ENCODE measurements at places on chromosomes 1 and 21.

- peak; percentile 87 for DNase-seq
These were observed 1.4 kb downstream of the KIF26B start for GRCh38 chr1:245156041-245156735.

DNA sequence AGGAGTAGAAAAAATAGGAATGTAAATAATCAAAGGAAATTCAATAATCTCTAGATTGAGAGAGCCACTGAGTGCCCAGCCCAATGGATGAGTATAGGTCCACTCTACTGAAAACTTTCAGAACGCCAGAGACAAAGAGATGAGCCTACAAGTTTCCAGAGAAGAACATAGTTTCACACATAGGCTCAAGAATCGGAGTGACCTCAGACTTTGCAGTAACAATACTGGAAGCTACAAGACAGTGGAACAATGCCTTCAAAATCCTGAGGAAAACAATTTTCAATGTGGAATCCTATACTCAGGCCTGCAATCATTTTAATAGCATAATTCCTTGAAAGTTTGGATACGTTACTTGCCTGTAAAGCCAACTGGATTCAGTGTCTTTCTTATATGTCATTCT, 11.0 kb downstream of the GJA4 start:
- no peak for DNase-seq

GRCh38 chr1:17586172-17586964, 46.9 kb downstream of the ARHGEF10L start:
- DNase-seq, result no peak

GRCh38 chr1:225937048-225937968, 3.7 kb downstream of the LEFTY2 start:
- no peak for DNase-seq

- DNase-seq, result no peak
These were observed 6.7 kb downstream of the OR2T11 start for GRCh38 chr1:248627971-248628844.

DNA sequence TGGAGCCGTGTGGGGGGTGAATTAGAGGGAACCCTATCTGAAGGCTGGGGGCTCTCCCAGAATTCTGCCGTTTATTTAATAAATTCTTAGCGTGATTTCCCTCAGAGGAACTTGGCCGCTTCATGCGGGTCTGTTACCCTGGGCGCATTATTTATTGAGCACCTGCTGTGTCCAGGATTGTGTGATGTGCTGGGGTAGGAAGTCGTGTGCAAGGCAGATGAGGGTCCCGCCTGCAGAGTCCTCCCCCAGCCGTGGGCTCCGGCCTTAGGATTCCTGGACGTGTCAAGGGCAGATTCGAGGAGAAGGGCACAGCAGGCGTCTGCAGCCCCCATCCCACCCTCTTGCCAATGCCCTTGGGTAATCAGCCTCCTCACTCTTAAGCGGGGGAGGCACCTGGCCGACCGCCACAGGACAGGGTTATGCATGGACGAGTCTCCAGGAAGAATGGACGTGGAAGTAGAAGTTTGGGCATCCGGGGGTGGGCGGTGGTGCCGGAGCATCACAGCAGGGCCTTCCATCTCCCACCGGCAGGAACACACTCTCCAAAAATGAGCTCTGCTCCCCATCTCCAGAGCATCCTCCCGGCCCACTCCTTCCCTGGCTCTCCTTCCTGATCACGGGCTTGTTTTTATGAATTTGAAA, 233.3 kb upstream of the C1orf174 start:
- no peak for DNase-seq

- DNase-seq, result no peak
These were observed 10.9 kb upstream of the MIXL1 start for GRCh38 chr1:226212545-226212944.

DNA sequence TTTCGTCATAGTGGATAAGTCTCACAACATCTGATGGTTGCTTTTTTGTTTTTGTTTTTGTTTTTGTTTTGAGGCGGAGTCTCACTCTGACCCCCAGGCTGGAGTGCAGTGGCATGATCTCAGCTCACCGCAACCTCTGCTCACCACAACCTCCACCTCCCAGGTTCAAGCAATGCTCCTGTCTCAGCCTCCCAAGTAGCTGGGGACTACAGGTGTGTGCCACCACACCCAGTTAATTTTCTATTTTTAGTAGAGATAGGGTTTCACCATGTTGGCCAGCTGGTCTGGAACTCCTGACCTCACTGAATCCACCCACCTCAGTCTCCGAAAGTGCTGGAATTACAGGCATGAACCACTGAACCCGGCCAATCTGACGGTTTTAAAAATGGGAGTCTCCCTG, 109.2 kb downstream of the RERE start:
- no peak for DNase-seq

- DNase-seq, result no peak
These were observed at the start of gene CNIH3 for GRCh38 chr1:224615861-224616755. Gene CNIH3 (plus strand): TSS chr1:224616317. CDS start chr1:224617175, 858 bp downstream.

- DNase-seq, result no peak
These were observed 18.7 kb downstream of the LRRC3 start for GRCh38 chr21:44473915-44474555.

- DNase-seq, result peak; percentile 18
These were observed 31.4 kb downstream of the STPG1 start for GRCh38 chr1:24382165-24382577.

DNA sequence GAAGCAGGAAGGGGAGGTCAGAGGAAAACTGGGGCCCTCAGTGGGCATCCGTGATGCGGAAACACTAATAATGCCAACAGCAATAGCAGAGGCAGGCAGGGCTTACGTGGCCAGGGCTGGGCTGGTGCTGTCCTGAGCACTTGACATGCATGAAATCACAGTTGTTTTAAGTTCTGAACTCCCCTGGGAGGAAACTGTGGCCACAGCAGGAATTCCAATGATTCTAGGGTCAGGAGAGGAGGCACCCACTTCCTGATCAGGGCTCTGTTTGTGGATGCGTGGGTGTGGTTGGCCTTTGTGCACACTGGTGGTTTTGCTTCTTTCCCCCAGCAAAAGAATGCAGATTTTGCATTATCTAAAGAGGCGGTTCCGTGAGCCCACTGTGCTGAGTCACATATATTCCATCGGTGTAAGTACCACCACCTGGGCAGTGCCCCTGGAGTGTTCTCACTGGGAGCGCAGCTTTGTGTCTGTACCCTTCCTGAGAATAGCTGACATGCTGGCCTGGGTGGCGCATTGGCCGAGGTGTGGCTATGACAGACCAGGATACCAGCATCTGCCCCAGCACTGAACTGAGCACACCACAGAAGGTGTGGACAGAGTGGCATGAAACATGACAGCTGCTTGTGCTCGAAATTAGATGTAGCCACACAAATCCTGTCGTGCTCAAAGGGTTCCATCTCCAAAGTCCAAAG, 71.0 kb downstream of the PDE9A start:
- peak; percentile 78 for DNase-seq

Data from colonic mucosa (tissue), 4 donors.